ENCODE measurements at places on chromosomes 7 and 10.

DNA sequence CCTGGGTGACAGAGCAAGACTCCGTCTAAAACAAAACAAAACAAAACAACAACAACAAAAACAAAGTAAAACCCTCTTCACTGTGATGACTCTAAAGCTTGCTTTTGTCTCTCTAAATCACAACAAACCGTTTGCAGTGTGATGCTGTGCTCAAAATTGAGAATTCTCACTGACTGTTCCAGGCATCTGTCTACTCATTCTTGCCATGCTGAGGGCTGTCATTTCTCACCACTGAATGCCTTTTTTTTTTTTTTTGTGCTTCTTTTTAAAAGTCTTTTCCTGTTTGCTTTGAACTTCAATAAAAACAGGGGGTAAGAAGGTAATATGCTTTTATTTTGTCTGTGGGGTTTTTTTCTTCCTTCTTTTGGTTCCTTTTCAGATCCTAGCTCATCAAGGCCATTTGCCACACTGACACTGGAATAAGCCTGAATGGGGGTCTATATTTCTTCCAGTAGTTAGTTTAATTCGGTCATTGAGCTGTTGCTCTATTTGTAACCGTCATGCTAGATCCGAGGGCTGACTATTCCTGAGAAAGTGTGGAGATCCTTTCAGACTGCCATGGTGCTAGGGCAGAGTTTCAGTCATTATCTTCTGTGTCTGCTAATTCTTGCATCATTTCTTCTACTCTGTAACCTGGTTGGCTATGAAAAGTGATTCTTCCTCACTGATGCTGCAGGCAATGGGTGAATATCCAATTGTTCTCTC, 10.6 kb downstream of the FAS start:
- DNase-seq = no peak

DNA sequence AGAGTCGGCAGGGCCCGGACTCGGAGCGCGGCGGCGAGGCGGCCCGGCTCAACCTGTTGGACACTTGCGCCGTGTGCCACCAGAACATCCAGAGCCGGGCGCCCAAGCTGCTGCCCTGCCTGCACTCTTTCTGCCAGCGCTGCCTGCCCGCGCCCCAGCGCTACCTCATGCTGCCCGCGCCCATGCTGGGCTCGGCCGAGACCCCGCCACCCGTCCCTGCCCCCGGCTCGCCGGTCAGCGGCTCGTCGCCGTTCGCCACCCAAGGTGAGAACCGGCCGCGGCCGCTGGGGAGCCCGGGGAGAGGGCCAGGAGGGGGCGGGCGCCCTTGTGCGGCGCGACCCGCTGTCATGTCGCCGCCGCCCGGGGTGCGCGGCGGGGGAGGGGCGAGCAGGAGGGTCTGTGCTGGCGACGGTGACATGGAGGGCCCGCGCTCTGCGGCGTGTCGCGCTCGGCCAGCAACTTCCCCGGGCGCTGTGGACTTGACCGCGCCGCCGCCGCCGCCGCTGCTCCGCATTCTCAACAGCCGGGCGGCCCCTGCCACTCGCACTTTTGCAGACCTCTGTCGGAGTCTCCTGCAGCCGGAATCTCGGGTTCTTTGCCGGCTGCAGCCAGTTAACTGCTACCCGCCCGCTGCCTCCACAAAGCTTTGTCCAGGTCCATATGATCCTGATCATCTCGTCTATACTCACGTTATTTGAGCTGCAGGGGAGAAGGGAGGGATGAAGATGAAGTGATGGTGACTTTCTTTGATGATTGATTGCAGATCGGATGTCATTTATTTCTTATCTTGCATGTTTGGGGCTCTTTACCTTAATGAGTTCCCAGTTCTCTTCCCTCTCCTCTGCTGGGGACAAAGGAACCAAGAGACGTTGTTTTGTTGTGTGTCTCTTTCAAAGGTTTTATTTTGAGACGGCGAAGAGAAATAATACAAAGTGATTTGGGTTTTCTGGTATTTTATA, 869 bp downstream of the TRIM24 start:
- peak; percentile 62 for DNase-seq

GRCh38 chr7:64651632-64652165, 14.2 kb upstream of the ZNF107 start:
- no peak for DNase-seq

DNA sequence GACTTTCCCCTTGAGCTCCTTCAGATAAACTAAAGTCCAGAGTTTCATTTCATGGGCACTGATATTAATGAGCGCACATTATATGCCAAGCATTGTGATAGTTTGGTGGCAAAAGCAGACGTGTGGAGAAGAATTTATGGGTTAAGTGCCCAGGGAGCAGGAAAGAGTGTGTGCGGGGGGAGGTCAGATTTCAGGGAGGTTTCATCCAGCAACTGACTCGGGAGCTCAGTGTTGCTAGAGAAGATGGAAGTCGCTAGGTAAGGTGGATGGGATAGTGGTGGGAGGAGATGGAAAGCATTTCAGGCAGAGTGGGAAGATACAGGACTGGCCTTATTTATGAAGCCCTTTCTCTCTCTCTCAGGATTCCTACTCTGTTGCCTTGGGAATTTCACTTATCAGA, 223.0 kb downstream of the SNX10 start:
- DNase-seq = no peak

Data from renal pelvis (tissue), 12 donors.